ENCODE measurements at places on chromosomes 1 and 21.

DNA sequence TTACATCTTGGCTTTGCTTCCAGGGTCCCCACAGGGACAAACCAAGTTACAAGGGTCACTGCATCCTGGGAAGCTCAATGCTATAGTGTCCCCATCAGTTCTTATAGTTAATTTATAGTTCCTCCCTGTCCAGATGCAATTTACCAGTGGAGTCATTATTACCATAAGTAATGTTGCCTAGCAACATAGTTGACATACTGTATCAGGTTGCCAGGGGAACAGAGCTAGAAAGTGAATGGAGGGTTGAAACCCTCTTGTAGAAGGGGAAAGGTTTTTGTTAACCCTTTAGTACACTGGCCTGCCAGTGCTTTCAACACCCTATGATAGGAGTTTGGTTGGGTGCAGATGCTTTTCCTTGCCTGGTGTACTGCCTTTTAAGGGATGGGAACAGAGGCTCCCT lies 34.3 kb upstream of the TTC4 start:
- DNase-seq, result no peak

DNA sequence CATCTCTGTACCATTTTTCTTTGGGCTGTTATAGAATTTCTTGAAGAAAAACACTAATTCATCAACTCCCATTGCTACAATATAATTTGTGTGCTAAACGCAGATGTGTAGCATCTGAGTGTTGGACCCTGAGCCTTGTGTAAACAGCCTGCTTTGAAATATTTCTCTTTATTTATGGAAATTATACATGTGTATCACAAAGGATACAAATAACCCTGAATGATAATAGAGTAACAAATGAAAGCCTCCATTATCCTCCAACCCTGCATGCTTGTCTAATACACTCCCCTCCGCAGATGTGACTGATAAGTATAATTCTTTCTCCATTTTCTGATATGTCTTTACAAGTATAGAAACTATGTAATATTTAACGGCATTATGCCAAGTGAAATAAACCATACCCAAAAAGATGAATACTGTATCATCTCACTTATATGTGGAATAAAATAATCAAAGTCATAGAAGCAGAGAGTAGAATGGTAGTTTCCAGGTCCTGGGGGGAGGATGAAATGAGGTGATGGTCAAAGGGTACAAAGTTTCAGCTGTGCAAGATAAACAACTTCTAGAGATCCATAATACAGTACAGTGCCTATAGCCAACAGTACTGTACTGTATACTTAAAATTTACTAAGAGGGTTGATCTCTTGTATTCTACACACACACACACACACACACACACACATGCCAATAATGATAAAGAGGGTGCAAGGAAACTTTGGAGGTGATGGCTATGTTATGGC lies 2.8 kb upstream of the ADAM30 start:
- no peak for DNase-seq

DNA sequence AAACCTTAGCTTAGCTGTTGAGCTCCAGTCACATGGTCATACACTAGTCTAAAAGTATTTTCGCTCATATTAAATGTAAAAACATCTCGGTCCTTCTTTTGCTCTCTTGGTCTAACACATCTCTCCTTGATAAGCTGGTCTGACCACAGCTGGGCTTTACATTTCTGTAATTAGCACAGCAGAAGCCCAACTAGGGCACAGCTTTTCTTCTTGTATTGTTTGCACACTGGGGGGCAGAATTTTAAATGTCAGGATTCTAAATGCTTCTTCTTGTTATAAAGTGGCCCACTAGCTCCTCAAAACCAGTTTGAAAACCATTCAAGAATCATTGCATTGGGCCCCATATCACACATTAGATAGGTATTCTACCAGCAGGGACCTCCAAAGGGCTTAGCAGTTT lies 289.1 kb upstream of the PKN2 start:
- no peak for DNase-seq

DNA sequence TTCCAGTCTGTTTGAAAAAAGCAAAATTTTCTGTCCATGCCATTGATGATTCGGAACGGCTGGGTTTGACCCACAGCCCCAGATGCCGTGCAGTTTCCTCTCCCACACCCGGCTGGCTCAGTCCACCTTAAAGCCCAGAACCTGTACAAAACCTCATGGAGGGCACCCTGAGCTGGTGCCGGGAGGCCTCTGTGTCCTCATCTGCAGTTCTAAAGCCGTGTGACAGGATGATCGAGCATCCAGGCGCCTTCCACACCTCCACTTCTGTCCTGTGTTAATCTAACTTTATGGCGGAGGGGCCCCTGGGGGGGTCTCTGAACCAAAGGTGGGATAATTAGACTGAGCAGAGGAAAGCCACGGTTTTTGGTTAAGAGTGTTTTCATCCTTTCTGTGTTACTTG lies 49.6 kb downstream of the SLC37A1 start:
- no peak for DNase-seq

Data from stimulated activated CD4-positive, alpha-beta T cell treated with anti-CD3 and anti-CD28 coated beads, TNF-alpha, amount 100 ng/mL, for 24 hours (primary cell).